ENCODE measurements at places on chromosomes 6 and 20. TPM values are rescaled to one million over a fixed set of nuclear protein-coding genes. Genes with fewer than 3 reads are reported as not detected.

The RNF182 gene
- total RNA-seq = not detected

The SLC17A1 gene
- not detected for total RNA-seq

The EPHA7 gene
- not detected for total RNA-seq

The CCN6 gene
- total RNA-seq = not detected

The LHFPL5 gene
- total RNA-seq = not detected

Measured in activated naive CD4-positive, alpha-beta T cell treated with anti-CD3 and anti-CD28 coated beads, Interleukin-2, amount 50 U/mL, for 72 hours (primary cell).